ENCODE measurements at places on chromosomes 13 and 19.

DNA sequence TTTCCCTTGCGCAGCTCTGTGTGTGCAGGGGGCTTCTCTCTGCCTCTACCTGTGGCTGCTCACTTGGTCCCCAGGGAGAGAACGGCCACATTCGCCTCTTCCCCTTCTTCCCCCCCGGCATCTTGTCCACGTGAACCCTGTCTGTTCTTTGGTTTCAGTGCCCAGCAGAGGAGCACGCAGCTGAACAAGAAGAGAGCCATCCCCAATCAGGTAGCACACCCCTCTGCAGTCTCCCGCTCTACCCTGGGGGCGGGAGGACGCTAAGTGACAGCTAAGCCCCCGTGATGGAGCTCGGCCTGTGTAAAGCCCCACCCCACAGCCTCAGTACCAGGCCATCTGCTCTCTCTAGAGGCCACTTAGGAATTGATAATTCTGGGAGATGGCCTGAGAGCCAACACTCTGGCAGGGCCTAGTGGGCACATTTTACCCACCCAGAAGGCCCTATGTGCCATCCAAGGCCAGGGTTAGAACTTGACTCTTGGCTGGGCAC, 30.2 kb downstream of the TMED1 start:
- DNase-seq: no peak

- peak; percentile 43 for DNase-seq
Observed at GRCh38 chr19:18865973-18866799, 29.8 kb downstream of the CERS1 start.

- no peak for DNase-seq
Observed at GRCh38 chr13:26531742-26532141, 25.7 kb upstream of the WASF3 start.

- no peak for DNase-seq
Observed at GRCh38 chr19:5058521-5059212, 89.8 kb downstream of the KDM4B start.

DNA sequence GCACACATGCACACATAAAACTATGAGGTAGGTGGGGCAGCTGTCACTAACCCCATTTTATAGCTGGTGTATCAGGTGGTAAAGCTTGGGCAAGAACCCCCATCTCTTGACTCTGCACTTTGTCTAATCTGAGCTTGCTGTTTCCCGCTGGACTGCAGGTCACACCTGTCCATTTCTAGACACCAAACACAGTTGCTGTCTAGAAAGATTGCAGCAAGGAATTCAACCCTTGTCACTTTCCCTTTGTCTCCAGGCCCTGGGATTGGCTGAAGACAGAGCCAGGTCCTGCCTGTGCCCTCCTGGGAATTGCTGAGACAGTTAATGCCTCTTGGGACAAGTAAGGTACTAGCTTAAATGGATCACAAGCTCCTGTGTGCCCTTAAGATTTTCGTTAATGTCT, 83.8 kb downstream of the RNASEH2B start:
- DNase-seq: no peak

DNA sequence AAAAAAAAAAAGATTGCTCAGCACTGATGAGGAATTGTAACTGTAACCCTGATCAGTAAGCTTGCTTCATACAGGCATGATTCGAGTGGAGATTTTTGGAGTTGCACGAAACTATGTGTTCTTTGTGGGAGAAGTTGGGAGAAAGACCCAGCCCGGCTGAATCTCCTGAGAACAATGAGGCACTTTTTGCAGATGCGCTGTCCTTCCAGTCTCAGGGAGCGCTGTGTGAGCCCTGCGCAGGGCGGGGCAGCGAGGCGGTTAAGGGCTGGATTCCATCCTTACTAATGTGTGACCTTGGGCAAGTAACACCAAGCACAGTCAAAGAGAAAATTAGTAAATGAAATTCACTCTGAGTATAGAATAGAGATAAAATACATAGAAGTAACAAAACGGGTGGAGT, 76.9 kb downstream of the SIPA1L3 start:
- no peak for DNase-seq

GRCh38 chr13:113928685-113929627, 44.9 kb downstream of the C13orf46 start:
- peak; percentile 83 for DNase-seq
